Brain pericyte (primary cell): ENCODE measurements at places on chromosomes 2 and 18.

- DNase-seq: no peak
Observed at GRCh38 chr2:33052361-33052735, 105.6 kb downstream of the LTBP1 start.

DNA sequence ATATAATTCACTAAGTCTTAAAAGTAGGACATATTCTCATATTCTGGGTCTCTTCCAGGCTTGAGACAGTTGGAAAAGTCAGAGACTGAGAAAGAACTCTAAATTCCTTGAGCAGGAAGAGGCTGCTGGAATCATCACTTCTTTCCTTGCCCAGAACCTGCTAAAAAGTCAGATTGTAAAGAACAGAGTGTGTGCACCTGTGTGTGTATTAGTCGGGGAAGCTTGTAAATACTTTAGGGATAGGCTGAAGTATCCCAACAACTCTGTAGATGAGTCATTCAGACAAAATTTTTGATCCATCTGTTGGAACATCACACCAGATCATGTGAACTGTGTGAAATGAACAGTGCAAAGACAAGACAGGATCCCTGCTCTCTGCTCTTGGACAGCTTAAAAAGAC lies 16.1 kb downstream of the GAREM1 start:
- DNase-seq: no peak

DNA sequence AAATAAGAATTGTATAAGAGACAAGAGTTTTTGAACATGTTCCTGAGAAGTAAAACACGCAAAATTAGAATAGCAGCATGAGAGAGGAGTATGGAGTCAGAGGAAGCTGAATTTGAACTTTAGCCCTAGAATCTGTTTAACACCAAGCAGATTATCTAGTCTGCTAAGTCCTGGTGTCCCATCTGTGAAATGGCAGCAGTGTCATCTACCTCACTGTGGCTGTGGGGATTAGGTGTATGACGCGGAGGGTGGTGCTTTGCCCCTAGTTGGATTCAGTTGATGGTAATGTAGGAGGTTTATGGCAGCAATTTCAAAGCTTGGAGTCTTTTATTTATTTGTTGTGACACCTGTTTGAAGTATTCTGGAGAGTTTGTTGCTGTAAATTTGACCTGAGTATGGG lies 79.2 kb downstream of the ZNF532 start:
- no peak for DNase-seq

DNA sequence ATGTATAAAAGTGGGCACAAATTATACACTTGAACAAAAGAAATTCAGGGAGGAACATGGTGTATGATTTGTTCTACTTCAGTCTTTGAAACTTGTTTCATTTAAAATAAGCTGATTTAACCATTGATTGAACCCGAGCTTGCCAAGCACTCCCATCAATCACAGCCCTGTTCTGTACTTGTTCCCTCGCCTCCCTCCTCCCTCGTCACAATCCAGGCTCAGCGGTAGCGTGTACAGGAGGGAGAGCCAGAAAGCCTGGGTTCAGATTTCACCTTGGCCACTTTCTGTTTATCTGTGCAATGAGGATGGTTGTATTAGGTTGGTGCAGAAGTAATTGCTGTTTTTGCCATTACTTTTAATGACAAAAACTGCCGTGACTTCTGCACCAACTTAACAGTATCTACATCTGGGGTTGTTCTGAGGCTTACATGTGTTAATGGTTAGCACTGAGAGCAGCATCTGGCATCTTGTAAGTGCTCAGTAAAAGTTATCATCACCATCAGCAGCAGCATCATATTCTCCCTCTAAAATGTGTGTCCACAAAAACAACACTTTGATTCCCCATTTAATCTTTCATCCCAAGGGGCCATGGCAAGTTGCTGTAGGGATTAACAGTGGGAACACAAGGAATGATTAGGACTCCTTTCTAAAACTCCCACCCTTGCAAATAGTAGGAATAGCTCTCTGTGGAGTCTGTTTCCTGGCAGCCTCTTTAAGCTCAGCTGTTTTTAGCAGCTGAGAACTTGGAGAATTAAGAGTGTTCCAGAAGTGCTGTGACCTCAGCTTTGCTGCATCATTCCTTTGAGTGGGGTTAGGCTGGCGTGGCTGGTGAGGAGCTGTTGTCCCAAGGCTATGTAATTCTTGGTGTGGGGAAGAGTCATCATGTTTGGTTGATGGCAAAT lies 4.7 kb downstream of the DPYSL5 start:
- no peak for DNase-seq

- DNase-seq: no peak
Observed at GRCh38 chr18:41126541-41127235, 828.3 kb upstream of the PIK3C3 start.

- no peak for DNase-seq
Observed at GRCh38 chr2:9488583-9489547, 14.5 kb downstream of the IAH1 start.

- no peak for DNase-seq
Observed at GRCh38 chr2:217652761-217653639, 349.8 kb downstream of the TNS1 start.

DNA sequence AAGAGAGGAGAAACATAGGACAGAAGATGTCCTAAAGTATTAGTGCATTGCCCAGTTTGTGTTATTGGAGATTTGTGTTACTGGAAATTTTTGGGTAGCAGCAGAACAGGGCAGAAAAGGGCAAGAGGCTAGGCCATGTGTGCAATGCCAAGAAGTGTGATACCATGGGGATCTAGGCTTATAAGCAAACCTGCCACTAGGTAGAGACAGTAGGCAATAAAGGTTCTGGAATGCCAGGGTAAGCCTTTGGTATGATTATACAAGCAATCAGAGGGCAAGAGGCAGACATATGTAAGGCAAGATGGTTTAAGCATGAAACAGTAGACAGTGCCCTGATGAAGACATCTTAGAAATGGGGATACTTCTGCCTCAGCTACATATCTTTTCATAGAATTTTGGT lies 12.3 kb upstream of the CERS6 start:
- DNase-seq: no peak

- DNase-seq: no peak
Observed at GRCh38 chr18:9866627-9867026, 19.1 kb upstream of the TXNDC2 start.

DNA sequence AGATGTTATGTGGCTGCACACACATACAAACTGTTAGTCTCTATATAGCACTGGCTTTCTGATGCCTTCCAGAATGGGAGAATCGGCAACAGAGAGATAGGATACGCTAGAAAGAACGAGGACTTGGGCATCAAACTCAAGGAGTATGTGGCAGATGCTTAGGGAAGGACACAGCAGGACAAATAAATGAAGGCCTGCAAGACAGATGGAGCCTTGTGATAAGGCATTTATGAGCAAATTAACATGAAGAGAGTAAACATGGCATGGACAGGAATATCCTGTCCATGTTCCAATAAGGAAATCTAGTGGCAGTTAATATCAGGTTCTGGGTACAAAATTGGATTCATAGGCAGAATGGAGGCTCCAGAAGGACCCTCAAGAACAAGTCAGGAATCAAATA lies 136.9 kb downstream of the SLC4A10 start:
- no peak for DNase-seq

GRCh38 chr2:67243919-67244318 lies 153.2 kb upstream of the ETAA1 start:
- no peak for DNase-seq

DNA sequence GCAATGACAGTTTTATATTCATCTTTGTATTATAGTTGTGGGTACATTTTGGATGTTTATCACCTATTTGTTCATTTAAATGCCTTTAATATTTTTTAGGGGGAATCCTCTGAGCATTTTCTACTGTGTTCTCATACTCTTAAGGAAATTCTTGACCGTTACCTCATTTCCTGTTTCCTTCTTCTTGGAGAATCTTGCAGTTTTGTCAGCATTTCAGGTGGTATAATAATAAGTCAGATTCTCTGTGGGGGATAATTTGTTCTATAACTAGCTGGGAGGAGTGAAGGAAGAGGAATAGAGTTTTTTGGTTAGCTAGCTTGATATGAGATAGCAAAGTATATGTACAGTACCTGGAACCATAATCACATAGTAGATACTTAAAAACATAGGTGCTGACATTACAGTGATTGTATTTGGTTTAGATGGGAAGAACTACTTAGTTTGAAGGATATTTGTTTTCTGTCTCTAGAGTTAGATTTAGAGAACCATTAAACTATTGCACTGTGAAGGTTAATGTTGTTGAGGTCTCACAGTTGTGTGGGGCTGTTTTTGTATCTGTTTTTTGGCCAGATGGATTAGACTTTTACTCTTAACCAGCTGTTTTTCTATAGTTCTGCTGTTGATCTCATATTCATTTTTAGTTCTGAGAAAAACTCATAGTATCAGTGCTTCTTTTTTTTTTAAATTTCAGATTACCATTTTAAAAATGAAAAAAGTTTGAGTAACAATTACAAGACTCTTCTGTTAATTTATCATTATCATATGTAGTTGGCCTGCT lies 14.2 kb downstream of the MTX2 start:
- DNase-seq: no peak
